ENCODE measurements at places on chromosomes 16 and 17.

DNA sequence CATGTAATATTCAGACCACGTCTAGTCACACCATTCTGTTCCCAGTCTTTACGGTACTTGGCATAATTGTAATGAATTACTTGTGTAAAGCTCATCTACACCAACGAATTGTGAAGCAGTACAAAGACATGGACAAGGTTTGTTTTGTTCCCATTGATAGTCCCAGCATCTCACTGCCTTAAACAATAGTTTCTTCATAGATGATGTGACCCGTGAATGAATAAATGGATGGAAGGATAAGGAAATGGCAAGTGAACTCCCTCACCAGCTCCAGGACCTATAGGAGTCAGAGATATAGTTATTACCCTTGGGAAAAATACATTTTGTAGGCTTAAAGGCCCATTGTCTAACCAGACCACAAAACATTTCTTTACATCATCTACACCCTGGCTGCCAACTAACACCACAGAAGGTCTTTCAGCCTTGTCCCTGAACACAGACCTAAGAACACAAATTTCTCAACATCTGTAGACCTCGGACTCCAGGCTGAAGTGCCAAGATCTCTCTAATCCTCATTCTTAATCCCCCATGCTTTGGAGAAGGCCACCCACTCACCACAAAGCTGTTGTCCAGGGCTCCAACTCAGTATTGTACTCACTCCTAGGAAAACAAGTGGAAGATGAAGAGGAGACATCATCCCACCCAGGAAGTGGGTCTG is 38.2 kb downstream of the MAF start:
- no peak for DNase-seq

GRCh38 chr16:57640185-57640584 is 11.8 kb downstream of the ADGRG1 start:
- DNase-seq, result no peak

- DNase-seq, result peak; percentile 15
Measured at GRCh38 chr16:68086336-68086841, 1.2 kb downstream of the NFATC3 start.

- peak; percentile 26 for DNase-seq
Measured at GRCh38 chr17:61157246-61157886, 242.3 kb upstream of the TBX2 start.

DNA sequence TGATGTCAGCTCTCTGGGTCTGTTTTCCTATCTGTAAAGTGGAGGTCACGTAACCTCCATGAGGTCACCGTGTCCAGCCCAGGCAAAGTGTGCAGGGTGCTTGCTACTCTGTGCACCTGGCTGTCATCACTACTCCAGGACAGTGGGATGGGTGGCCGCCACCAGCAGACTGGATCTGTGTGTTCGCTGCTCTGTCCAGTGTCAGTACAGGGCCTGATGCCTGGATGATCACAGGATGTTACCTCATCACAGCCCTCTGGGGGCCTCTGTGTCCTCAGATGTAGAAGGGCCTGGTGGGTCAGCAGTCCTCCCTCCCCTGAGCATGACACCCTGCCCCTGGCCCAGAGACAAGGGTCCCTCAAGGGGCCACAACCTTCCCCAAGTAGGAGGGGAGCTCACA is 80.0 kb downstream of the KCNJ18 start:
- no peak for DNase-seq

- DNase-seq, result no peak
Measured at GRCh38 chr17:78103311-78103710, 25.2 kb downstream of the TMC6 start.

- DNase-seq, result no peak
Measured at GRCh38 chr16:10076037-10076436, 106.2 kb downstream of the GRIN2A start.

DNA sequence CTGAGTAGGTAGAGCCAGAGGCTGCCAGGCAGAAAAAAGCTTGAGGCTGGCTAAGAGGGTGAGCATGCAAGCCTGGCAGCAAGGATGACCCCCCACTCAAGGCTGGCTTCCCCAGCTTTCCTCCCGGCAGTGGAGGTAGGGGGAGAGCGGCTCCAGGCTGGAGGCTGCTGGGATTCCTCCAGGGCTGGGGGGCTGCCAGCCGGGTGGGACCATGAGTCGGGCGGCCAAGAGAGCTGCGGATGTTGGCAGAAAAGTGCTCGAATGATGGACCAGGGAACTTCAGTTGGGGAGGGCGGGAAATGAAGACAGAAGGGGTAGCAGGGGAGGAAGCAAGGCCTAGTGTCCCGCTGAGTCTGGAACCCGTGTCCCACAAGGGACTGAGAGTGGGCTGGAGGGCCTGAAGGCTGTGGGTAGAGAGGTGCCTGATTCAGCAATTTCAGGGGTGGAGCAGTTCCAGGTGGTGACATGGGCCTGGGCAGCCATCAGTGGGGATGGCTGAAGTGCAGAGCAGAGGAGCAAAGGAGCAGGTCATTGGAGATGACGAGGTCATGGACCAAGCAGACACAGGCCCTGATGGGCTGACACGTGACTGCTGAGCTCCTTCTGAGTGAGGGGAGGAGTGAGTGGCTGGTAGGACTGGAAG is 20.3 kb downstream of the HSD11B2 start:
- DNase-seq, result no peak

DNA sequence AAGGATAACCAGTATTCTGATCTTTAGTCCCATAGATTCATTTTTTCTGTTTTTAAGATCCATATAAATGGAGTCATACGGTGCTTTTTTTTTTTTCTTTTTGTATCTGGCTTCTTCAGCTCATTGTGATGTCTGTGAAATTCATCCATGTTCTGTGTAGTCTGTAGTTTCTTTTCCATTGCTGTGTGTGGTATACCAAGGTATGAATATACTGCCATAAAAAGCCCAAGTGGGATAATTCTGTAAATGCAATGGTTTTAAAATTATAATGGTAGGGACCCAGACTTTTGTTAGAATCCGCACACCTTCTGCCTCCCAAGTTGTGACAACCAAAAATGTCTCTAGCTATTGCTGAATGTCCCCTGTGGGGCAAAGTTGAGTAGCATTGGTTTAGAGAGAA is 7.6 kb downstream of the NUP93 start:
- no peak for DNase-seq

GRCh38 chr17:70773258-70773657 is 603.9 kb downstream of the KCNJ2 start:
- no peak for DNase-seq

- no peak for DNase-seq
Measured at GRCh38 chr16:68636818-68637217, 8.3 kb upstream of the CDH3 start.

DNA sequence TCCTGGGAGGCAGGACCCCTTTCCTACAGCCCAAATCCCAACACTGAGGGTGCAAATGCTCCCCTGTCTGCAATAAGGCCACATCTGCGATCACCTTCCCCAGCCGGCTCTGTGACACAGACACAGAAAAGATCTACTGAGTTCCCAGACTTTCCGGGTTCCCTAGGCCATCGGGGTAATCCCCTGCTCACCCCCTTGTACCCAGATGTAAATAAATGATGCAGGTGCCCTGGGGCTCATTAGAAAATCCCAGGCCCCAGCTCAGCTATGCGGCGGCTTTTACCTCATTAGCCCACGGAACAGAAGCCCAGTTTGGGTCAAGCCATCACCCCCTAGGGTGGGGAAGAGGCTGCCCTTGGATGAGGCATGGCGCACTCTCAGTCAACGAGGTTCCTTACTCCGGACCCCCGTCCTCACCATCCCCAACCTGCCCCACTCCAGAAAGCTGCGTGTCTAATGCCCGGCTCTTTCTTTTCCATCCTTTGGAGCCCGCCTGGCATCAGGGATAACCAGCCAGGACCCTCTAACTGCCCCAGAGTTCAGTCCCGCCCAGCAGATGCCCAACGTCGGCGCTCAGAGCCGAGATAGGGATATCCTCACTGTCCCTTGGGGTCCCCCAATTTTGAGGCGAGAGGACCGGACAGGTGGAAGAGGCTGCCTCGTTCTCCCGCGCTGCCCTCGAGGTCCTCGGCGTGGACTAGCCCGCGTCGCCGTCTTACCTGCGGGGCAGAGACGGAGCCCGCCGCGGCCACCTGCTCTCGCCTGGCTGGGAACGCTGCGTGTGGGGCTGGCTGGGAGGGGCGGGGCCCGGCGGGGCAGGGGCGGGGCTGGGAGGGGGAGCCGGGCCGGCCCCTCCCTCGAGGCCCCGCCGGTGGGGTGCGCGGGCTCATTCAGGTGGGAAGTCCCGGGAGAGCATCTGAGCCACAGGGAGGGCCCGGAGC is at the start of gene ZNF385C:
Gene ZNF385C, minus strand, starts transcription at position 783 of the 941 bp plus-strand sequence. CDS start 35,417 bp downstream, outside the sequence.
- DNase-seq, result no peak

GRCh38 chr16:61569028-61569427 is 467.2 kb downstream of the CDH8 start:
- DNase-seq, result no peak

DNA sequence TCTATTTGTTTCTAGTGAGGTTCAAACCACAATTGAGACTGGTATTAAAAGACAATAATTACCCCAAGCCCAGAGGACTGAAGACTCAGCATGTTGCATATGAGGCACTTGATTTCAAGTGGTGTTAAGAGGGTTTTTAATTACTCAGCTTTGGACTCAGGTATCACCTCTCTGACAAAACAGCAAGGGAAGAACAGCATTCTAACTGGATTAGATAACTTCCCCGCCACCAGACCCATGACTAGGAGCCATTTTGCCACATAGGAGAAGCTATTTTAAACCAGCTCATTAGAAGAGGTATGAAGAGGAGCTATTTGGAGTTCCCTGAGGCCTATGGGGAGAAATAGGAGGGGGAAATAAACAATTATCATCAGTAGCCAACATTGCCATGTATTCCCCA is 226.1 kb upstream of the TOX3 start:
- DNase-seq, result no peak

GRCh38 chr17:50359998-50360461 is 13.0 kb downstream of the MRPL27 start:
- DNase-seq, result no peak

DNA sequence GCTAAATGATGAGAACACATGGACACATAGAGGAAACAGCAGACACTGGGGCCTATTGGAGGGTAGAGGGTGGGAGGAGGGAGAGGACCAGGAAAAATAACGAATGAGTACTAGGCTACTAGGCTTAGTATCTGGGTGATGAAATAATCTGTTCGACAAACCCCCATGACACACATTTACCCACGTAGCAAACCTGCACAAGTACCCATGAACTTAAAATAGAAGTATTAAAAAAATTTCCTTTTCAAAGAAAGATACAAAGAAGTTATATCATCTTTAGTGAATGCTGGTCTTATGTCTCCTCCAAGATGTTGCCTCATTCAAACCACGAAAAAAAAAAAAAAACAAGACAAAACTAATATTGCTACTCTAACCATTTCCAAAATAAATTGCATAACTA is 31.7 kb downstream of the MBTD1 start:
- DNase-seq, result no peak

DNA sequence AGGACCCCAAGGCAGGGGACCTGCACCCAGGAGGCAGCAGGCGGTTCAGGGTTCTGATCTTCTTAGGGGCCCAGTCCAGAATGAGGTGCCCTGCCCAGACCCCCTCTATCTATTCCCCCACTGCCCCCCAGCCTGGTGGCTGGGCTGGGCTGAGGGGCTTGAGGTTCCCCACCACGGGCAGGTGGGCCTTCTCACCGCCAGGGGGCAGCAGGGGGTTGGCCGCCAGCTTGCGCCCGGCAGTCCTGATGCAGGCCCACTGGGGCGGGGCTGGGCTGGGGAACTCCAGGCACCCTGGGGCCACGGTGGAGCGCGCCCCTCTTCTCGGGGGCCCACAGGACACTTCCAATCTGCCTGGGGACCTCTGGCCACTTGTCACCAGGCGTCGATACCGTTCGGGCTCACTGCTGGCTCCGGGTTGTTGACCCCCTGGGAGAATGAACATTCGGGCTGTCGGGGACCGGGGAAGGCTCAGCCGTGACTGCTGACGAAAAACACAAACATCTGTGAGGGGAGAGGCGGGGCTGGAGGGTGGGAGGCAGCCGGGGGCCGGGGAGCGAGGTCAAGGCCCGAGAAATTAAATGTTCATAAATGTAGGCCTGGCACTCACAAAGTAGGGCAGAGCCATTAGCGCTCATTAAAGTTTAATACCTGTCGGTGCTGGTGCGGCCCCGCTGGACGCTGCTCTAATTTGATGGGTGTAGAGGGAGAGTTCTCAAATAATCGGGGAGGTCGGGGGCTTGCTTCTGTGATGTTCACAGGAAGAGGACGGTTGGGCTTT is 219.3 kb upstream of the GSE1 start:
- peak; percentile 84 for DNase-seq

GRCh38 chr16:12245088-12245920 is 268.8 kb downstream of the SNX29 start:
- peak; percentile 18 for DNase-seq

DNA sequence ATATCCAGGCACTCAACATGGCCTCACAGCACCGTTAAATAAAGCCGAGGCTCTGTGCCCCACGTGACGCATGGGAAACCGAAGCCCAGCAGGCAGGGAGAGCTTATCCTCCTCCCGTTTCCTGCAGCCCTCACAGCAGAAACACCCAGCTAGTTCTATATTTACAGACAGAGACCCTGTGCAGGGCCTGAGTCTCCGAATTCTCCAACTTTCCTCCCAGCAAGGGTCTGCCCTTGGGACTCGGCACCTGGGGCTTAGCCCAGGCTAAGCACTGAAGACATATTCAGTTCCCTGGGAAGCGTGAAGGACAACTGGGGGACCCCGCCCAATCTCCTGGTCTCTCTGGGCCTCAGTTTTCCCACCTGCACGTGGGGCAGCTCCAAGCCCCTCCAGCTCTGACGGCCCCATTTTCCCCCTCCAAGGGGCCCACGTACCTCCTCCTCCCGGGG is 29.2 kb downstream of the TRPV3 start:
- no peak for DNase-seq

DNA sequence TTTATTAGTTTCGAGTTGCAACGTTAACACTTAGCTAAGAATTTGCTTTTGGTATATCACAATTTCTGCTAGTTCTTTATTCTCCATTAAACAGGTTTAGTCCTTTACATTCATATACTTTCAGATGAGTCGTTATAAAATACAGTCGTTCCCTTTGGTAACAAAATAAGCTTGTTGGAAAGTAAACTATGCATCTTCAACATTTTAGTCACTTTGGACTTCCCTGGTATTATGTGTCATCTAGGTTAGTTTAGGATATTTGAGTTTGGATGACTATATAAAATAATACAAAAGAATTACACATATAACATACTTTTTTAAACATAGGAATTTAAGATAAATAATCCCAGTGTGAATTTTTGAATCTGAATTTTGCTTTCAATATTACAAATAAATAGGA is 351.5 kb downstream of the BCAS3 start:
- no peak for DNase-seq

DNA sequence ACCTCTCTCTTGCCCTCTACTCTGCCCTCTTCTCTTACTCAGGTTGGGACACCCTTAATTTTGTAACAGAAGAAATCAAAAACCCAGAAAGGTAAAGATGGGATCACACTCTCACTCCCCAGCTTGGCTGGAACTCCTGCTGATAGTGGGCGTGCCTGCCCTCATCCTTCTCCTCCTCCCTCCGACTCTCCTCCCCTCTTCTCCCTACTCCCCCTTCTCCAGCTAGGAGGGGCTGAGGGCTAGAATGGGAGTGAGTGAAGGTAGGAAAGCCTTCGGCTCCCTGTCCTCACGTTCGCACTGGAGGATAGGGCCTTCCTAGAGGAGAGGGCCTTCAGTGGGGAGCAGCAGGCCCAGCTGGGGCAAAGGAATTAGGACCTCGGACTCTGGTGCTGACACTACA is 20.3 kb downstream of the SLC7A6OS start:
- no peak for DNase-seq

- no peak for DNase-seq
Measured at GRCh38 chr17:17420561-17421269, 56.1 kb upstream of the MED9 start.

GRCh38 chr17:3666516-3666915 is 1.9 kb downstream of the TAX1BP3 start:
- DNase-seq, result no peak
